GM23338 (cell line): ENCODE measurements at places on chromosomes 5 and 9.

DNA sequence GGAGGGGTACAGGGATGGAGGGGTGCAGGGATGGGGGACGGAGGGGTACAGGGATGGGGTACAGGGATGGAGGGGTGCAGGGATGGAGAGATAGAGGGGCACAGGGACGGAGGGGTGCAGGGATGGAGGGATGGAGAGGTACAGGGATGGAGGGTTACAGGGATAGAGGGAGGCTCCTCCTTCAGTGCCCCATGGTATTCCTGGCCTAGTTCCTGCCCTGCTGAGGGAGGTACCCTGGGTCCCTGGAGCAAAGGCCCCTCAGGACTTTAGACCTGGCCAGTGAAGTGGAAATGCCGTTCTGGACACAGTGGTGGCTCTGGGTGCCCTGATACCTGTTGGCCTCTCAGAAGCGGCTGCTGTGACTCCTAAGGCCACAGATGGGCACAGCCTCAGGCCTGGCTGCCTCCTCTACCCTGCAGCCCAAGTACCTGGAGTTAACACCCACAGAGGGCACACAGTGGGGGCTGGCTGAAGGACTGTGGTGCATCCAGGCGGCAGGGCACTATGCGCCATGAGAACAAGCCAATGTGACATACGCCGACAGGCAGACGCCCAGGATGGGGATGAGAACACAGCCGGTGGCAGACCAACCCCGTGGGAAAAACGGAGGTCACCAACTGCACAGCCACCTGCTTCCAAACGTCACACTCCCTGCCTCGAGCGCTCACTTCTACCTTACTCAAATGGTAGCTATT, 8.4 kb downstream of the PTGES2 start:
- DNase-seq: no peak

GRCh38 chr5:174692982-174693422, 31.4 kb upstream of the MSX2 start:
- DNase-seq: peak; percentile 78

- no peak for DNase-seq
Observed at GRCh38 chr5:158278216-158278925, 419.4 kb upstream of the CLINT1 start.

- DNase-seq: peak; percentile 68
Observed at GRCh38 chr5:117041926-117042595, 467.4 kb upstream of the SEMA6A start.

GRCh38 chr5:43563321-43563720, 6.4 kb upstream of the PAIP1 start:
- DNase-seq: no peak

DNA sequence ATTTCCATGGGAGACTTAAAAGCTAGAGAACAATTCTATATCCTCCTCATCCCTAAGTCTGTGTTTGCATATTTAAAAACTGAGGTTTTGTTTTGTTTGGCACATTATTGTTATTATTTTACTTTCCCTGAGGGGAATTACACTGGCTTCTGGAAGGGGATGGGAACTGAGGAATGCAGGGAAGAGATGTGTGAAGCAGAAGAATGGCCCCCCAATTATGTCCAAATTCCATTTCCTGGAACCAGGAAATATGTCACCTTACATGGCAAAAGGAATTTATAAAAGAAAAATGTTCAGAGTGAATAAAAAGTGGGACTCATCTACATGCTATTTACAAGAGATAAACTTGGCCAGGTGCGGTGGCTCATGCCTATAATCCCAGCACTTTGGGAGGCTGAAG, 129.8 kb downstream of the MARCHF11 start:
- DNase-seq: no peak

DNA sequence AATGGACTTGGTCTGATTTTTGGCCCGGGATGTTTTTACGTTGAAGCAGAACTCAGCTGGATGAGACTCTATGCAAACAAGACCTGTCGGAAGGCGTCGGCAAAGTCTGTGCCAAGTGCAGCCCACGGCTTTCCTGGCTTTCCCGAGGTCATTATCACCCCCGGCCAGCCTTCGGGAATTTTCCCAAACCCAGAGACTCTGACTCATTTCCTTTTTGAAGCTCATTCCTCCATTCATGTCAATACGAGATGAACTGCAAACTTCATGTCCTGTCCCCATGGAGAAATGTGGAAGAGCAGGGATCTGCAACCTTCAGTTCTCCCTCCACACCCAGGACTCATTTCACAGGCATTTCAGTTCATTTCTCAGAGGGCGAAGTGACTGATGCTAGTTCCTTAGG, 95.3 kb downstream of the IRX2 start:
- no peak for DNase-seq

DNA sequence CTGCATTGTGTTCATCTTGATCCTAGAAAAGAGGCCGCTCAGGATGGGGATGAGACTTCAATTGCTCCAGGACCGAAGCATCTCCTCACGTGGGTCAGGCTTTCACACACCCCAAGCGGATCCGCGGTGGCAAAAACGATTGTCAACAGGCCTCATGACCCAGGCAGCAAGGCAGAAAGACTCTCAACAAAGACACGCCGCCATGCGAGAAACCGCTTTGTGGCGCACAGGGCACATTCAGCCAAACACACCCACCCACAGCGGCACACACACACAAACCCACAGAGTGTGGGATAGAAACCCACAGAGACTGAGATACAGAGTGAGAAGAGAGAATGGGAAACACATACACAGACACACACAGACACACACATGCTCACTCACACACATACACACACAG, 483.4 kb downstream of the SPATA31A7 start:
- DNase-seq: no peak

DNA sequence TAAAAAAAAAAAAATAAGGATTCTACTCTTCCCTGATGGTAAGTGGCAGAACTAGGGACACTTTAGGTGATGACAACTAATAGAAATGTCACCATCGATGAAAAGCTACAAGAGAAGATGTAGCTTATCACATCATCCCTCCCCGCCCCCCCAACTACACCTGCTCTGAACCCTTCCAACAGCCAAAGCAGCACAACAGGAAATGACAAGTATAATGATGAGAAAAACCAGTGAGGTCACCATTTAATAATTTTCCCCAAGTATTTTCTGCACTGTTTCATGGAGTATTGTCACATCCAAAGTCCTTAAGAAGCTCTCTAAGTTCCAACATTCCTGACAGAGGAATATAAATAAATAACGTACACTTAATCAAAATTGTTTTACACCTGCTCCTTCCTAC, 221.4 kb downstream of the EFNA5 start:
- no peak for DNase-seq

DNA sequence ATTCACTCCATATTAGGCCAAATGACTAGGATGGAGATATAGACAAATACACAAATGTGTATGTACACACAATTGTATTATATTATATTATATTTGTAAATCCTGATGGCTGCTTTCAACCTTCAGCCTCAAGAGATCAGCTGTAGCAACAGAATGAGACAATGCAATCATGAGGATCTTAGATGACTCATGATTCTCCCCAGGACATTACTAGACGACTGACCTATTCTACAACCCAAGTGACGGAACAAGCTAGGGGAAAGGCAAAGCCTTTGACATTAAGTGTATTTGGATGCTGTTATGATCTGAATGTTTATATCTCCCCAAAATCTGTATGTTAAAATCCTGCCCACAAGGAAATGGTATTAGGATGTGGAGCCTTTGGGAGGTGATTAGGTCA, 66.5 kb downstream of the COX7C start:
- DNase-seq: no peak

DNA sequence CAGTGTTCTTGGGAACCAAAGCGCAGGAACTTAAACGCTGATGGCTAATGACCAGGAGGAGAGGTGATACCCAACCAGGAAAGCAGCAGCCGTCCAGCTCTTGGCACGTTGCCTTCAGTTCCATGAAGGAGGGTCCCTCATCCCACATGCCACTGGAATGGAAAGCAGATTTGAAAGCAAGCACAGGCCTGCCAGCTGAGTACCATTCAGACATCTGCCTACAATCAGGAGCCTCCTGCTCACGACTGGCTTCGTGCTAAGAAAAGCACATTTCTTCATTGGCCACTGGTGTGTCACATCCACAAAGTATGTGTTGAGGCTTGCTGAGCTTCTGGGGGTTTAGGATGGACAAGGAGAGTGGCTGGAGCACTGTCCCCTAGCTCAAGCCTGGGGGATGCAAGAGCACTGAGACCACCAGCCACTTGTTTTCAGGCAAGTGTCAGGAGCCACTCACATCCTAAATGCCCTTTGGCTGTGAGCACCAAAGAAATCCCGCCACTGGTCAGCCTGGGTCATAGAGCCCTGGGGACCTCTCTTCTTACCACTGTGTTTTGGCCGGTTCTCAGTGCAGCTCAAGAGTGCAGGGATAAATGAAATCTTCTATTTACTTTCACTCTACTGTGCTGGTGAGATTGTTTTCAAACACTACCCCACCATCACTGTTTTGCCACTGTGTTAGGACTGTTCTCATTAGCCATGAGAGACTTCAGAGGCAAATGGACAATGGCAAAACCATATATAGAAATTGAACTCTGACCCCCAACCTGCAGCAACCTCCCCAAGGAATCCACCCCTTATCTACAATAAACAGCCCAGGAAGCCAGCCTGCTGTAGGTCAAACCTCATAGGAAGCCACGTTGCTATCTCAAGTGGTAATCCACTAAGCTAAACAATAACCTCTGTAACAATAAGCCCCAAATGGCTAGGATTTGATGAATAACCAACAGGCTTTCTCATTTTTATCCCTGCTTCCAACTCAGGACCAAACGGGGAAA, 58.3 kb downstream of the MTX3 start:
- DNase-seq: no peak

GRCh38 chr9:69496846-69497450, 171.9 kb downstream of the ENTREP1 start:
- DNase-seq: no peak

GRCh38 chr9:90770182-90770738, 31.4 kb upstream of the SYK start:
- no peak for DNase-seq

- DNase-seq: no peak
Observed at GRCh38 chr5:169029037-169029436, 271.9 kb downstream of the SLIT3 start.

DNA sequence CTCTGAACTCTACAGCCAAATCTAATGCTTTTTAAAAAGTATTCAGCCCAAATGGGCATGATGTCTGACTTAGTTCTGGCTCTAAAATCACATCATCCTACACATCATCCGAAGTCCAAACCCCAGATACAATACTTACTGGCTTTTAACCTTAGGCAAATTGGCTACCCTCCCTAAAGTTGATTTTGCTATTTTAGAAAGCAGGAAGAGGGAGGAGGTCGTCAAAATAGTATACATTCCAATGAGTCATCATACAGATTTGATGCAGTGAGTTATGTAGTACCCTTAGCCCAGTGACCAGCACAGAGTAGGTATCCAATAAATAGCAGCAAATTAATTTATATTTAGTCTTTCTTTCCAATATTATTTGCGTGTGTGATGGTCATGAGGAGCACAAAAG, 582.0 kb upstream of the TUSC1 start:
- DNase-seq: no peak

DNA sequence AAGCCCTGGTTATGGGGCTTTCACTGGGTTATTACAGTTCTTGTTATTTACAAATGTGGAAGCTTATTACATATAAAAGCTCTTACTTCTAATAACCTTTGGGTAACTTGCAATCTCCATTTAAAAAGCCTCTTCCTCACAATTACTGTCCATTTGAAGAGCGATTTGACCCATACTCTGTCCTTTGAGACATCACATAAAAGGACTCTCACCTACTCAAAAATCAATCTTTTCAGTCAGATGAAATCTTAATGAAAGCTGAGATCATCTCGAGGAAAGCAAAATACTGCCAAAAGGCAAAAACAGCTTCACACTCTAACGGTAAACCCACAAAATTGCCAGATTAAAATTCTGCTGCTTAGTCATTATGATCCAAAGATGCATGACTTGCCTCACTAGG, 29.8 kb downstream of the ELAVL2 start:
- DNase-seq: no peak

GRCh38 chr5:43985411-43985810, 382.4 kb downstream of the NNT start:
- DNase-seq: no peak

- no peak for DNase-seq
Observed at GRCh38 chr9:134068744-134069479, 1.1 kb upstream of the BRD3 start.

- no peak for DNase-seq
Observed at GRCh38 chr5:156879665-156880285, 29.7 kb downstream of the PPP1R2B start.

DNA sequence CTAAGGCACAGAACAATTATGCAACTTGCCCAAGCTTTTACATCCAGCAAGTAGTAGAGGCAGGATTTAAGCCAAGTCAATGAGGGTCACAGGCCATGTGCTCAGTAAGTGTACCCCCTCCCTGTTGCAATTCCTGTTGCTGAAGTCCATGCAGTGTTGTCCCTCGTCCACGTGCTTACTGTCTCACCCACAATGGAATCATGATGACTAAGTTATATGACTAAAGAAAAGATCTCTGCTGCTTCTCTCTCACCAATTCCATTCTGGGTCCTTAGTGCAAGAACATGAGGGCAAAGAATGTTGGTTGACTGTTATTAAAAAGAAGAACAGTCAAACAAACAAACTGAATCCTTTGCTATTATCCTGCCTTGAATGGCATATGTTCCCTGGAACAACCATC, 233.6 kb upstream of the SLC24A2 start:
- no peak for DNase-seq

DNA sequence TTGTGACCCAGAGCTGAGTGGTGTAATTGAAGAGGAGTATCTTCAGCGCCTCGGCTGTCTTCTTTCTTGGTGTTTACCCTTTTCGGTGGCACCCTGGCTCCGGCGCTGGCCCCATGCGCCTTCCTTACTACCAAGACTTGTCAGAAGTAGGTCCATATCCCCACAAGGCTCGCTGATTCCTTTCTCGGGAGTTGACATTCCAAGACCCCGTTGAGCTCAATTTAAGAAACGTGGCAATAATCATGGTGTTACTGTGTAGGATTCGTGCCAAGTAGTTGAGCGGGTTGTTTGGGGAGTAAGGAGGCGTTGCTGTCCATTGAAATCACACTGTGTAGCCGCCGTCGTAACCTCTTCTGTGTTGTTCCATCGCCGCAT, 795 bp downstream of the NDUFAF2 start:
- peak; percentile 55 for DNase-seq

DNA sequence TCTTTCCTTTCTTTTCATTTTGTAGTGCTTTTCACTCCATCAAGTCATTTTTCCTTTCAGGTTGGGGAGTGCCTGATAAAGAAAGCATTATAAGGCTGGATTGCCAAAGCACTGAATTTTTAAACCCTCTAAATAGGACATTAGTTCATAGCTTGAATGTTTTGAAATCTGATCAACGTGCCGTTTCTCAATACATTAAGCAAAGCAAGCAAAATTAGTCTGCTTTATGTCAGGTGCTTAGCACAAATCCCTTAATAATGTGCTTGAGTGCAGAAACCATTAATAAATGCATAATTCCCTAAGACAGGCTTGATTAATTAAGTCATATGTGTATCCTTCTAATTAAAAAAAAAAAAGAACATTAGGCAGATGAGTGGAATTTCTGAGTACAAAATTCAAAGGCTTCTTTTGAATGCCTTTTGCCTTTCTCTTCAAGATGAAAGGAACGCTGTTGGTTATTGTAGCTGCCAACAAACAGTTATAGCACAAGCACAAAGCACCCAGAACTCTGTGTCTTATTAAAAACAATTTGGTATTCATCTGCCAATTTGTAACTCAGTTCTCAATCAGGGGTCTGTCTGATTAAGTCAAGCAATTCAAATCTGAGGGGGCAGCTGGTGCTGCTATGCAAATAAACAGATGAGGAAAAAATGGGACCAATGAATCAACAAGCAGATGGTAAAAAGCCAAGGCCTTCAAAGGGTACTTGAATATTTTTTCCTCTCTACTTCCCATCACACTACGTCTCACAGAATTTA, 233.7 kb downstream of the TLE1 start:
- DNase-seq: no peak
